ENCODE measurements at places on chromosomes 2 and 18. TPM values are rescaled to one million over a fixed set of nuclear protein-coding genes. Genes with fewer than 3 reads are reported as not detected.

DNA sequence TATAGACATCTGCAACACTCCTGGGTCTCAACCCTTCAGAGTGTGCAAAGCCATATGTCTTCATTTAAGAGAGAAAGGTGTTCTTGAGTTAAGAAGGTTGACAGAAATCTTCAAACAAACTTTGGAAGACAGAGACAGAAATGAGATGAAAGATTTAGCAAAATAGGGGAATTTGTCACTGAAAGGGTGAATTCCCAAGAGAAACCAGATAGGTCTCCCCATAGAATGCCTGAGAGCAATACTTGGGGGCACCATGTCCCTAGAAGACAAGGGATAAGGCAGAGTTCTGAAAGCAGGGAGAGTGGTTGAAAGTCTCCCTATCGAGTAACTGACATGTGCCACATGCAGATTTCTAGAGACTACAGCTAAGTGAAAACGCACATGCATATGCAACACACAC, 50.0 kb downstream of the AP1S3 start:
- no peak for DNase-seq

DNA sequence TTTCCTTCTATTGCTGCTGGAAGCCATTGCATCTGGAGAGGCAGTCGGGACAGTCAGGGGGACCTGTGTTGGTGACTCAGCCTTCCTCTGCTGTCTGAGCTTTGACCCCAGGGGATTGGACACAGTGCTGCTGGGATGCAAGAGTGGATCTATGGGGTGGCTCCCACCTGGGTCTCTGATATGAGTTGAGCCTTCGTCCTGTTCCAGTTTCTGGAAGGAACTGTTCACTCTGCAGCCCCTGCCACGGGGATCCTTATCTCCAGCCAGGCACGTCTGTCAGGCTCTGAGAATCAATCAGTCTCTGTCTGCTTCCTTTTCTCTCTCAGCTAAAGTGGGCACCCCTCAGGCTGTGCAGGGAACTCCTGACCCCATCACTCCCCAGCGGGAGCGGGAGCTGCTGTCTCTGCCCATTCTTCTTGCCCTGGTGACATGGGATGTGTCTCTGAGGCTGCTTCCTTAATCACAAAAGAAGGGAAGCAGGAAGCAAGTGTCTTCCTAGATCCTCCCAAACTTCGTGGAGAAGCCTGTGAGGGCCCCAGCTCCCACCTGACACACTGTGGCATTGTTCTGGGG, 51.7 kb downstream of the ARHGAP28 start:
- no peak for DNase-seq

- no peak for DNase-seq
These were observed 194.2 kb downstream of the INHBB start for GRCh38 chr2:120539937-120540718.

The BCL2L11 gene
- polyA plus RNA-seq = 18.9 TPM

The RNU2-63P gene
- polyA plus RNA-seq = not detected

Data from left renal cortex interstitium (tissue), 4 donors.